Activated naive CD8-positive, alpha-beta T cell treated with anti-CD3 and anti-CD28 coated beads, Interleukin-2, amount 10 ng/mL, durations not matched to agents 7 days and 5 days (primary cell): ENCODE measurements at places on chromosomes 12 and 14. TPM values are rescaled to one million over a fixed set of nuclear protein-coding genes. Genes with fewer than 3 reads are reported as not detected.

The OR10P1 gene
- total RNA-seq: not detected

The NDUFA9 gene
- 108 TPM for total RNA-seq

The GALNT9 gene
- not detected for total RNA-seq

The UNG gene
- total RNA-seq: 54.7 TPM

The DPF3 gene
- total RNA-seq: 4.1 TPM

The FAM186B gene
- 0.20 TPM for total RNA-seq

The ARHGDIB gene
- total RNA-seq: 1,244 TPM

The CLEC4A gene
- total RNA-seq: 0.74 TPM

The TC2N gene
- 181 TPM for total RNA-seq

The SPX gene
- 0.11 TPM for total RNA-seq

The NTS gene
- total RNA-seq: not detected

The SLC25A21 gene
- not detected for total RNA-seq

The GPR68 gene
- 23.0 TPM for total RNA-seq

The ISM2 gene
- 0.64 TPM for total RNA-seq
